Upper lobe of left lung (tissue), 6 donors: ENCODE measurements at places on chromosomes 13 and 19. TPM values are rescaled to one million over a fixed set of nuclear protein-coding genes. Genes with fewer than 3 reads are reported as not detected.

GRCh38 chr19:32309711-32310390 is 35.6 kb upstream of the ZNF507 start:
- H3K4me3 ChIP-seq = no peak overlapping the region
- H3K36me3 ChIP-seq = no peaks in the 10 kb centered on the region
- H3K27ac ChIP-seq = no peak overlapping the region
- DNase-seq = peak; percentile 43
- no peaks in the 10 kb centered on the region for H3K4me1 ChIP-seq
- no peaks in the 10 kb centered on the region for H3K27me3 ChIP-seq

GRCh38 chr13:72868229-72868628 is 86.3 kb downstream of the PIBF1 start:
- no peaks in the 10 kb centered on the region for H3K27me3 ChIP-seq
- no peaks in the 10 kb centered on the region for H3K4me1 ChIP-seq
- no peak overlapping the region for H3K4me3 ChIP-seq

DNA sequence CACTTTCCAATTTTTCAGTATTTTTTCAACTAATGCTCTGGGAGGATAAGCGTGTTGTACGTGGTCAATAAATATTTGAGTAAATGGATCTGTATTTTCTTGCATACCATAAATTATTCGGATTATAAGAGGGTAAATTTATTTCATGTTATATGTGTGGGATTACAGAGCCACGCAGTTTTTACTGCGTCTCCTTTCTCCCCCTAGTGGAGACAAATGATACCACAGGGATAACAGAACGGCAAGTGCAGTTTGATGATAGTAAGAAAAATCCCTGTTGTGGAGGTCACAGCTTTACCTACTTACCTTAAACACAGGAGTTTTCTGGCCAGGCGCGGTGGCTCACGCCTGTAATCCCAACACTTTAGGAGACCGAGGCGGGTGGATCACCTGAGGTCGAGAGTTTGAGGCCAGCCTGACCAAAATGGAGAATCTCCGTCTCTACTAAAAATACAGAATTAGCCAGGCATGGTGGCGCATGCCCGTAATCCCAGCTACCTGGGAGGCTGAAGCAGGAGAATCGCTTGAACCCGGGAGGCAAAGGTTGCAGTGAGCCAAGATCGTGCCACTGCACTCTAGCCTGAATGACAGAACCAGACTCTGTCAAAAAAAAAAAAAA is 16.8 kb downstream of the MBD3L2B start:
- no peaks in the 10 kb centered on the region for H3K36me3 ChIP-seq
- no peaks in the 10 kb centered on the region for H3K4me1 ChIP-seq
- no peaks in the 10 kb centered on the region for H3K27me3 ChIP-seq

GRCh38 chr19:50209131-50209530 is 5.7 kb downstream of the MYH14 start:
- DNase-seq = no peak
- H3K4me1 ChIP-seq = no peaks in the 10 kb centered on the region
- no peak overlapping the region for H3K27ac ChIP-seq
- no peak overlapping the region for H3K4me3 ChIP-seq
- H3K27me3 ChIP-seq = no peaks in the 10 kb centered on the region
- no peaks in the 10 kb centered on the region for H3K36me3 ChIP-seq

- DNase-seq = no peak
- H3K4me1 ChIP-seq = no peaks in the 10 kb centered on the region
- no peaks in the 10 kb centered on the region for H3K27me3 ChIP-seq
- no peak overlapping the region for H3K27ac ChIP-seq
Observed at GRCh38 chr19:30006207-30006606, 64.2 kb downstream of the URI1 start.

The ZNF490 gene
- total RNA-seq = 9.7 TPM

The PABPC3 gene
- total RNA-seq = 0.20 TPM
